ENCODE measurements at places on chromosomes 6 and 20.

- DNase-seq: no peak
Observed at GRCh38 chr6:47252633-47253032, 57.1 kb downstream of the TNFRSF21 start.

GRCh38 chr20:49510562-49511122, 28.2 kb upstream of the KCNB1 start:
- DNase-seq: no peak

DNA sequence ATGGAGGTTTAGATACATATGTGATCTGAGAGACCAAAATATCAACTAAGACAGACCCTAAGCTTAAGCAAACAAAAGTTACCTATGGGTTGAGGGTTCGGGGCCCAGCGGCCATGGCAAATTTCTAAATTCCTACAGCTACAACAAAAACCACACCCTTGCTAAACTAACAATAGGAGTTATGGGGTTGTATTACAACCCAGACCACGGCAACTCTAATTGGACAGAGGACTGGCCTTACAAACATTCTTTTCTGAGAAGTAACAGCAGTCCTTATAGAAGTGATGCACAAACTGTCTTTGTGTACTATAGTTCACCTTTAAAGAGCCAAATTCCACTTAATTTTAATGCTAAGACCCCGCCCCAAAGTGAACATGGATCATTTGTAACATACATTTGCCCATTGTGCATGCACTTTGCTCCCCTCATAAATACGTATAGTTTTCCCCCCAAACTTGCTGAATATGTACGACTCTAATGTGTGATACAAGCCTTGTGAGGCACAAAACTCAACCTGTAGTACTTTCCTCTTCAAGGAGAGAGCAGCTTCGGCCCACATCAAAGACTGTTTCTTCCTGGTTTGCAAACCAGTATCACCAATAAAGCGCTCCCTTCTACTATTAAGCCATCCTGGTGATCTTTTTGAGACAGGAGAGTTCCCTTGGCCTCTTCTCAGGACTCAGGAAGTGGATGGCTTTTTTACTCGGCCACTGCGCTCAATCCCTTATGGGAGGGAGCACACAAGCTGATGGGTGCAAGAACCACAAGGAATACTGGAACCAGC, 25.6 kb upstream of the MBOAT1 start:
- no peak for DNase-seq

DNA sequence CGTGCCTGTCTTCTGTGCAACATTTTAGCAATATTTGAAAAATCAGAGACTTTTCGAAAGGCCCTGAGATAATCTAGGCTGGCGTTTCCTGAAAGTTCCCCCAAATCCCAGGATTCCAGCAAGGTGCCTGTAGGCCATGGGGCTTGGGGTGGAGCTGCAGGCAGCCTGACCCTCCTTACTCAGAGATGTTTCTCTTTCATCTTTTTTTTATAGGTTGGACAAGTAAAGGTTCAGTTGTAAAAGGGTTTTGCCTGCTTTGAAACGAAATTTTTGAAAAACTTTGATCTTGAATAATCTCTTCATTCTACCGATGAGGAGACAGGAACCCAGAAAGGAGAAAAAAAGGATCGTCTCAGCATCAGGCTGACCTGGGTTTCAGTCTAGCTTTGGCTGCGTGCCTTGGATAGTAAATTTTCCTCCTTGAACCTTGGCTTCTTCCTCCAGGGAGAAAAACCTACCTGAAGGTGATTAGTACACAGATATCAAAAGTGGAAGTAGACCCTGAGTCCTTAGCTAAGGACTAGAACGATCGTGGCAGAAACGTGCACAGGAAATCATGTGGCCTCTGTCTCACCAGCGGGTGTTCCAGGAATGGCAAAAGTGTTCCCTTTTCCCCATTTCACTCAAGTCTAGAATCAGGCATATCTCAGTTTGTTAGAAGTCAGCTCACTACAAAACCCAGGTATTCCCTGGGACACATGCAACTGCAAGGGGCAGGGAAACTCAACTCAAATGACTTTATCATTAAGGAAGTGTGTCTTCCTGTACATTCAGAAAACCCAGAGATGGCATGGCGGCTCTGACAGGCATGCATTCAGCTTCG, 128.2 kb upstream of the PTPN1 start:
- DNase-seq: no peak

DNA sequence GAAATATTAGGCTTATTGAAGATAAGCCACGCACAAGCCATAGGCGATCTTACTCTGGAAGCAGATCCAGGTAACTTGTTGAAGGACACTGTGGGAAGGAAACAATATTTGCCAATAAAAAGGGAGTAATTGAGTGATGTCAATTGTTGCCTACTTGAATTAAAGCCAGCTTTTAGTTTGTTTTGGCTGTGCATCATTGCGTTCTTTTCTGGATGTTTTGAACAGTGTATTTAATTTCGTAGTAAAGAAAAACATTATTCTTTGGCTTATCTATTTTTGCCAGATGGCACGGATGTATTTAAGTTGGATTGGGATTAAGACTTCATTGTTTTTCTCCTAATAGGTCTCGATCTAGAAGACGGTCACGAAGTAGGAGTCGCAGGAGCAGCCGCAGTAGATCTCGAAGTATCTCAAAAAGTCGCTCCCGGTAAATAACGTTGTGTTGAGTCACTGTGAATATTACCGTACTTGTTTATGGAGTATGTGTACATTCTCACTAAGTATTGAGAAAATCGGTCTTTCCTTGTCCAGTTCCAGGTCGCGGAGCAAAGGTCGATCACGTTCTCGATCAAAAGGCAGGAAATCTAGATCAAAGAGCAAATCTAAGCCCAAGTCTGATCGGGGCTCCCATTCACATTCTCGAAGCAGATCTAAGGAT, 2.6 kb downstream of the SRSF6 start:
- DNase-seq: no peak

DNA sequence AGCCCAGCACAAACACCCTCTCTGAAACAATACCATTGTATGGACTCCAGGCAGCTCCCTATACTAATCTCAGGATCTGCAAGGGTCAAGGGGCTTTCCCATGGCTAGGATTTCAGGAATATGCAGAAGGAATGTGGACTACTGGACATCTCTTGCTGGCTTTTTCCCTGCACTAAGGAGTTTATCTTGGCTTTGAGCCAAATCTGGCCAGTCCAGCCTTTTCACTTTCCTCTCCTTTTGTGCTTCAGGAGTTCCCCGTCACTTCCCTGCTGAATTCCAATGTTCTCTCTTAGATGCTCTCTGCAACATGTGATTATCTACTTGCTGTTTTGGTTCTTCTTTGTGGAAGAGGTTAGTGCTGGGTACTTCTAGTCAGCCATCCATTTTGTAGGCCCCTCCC, 568.2 kb downstream of the HDGFL1 start:
- no peak for DNase-seq

Measured in mesothelial cell of epicardium (in vitro differentiated cells).